NCI-H1436 treated with DMSO at 0.1 percent for 48 hours (cell line): ENCODE measurements at places on chromosomes 12 and 14.

GRCh38 chr12:72273499-72273837, 1.3 kb downstream of the TRHDE start:
- no peak for DNase-seq

- no peak for DNase-seq
Measured at GRCh38 chr12:23548742-23549141, 400.7 kb downstream of the SOX5 start.

- DNase-seq = no peak
Measured at GRCh38 chr12:33488036-33488435, 48.4 kb upstream of the SYT10 start.

DNA sequence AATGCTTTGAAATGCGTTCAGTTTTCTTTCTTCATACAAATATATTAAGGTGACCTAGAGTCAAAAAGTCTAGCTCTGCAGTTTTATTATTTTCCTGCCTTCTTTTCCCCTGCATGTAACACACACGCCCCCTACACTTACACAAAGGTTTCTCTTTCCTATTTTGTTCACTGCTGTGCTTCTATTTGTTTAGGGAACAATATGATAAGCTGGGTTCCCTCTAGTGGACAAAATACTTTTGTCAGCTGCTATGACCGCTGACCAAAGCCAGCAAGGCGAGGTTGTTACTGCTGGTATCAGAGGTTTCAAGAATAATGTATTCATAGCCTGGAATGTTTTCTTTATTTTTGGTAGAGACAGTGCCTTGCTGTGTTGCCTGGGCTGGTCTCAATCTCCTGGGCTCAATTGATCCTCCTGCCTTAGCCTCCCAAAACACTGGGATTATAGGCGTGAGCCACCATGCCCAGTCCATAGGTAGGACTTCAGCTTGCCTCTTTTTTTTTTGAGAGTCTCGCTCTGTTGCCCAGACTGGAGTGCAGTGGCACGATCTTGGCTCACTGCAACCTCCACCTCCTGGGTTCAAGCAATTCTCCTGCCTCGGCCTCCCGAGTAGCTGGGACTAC, 33.4 kb downstream of the FNTB start:
- DNase-seq = no peak

GRCh38 chr14:55107766-55108554, 21.1 kb upstream of the LGALS3 start:
- no peak for DNase-seq

- DNase-seq = no peak
Measured at GRCh38 chr12:131454418-131455217, 256.3 kb upstream of the SFSWAP start.

DNA sequence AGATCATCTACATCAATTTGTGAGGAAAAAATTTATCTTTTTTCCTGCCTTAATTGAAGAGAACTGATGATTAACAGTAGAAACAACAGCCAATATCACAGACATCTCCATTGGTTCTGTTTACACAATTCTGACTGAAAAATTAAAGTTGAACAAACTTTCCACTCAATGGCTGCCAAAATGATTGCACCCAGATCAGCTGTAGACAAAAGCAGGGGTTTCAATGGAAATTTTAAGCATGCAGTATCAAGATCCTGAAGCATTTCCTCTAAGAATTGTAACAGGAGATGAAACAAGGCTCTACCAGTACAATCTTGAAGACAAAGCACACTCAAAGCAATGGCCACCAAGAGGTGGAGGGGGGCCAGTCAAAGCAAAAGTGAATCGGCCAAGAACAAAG, 231.6 kb upstream of the KRR1 start:
- no peak for DNase-seq
